ENCODE measurements at places on chromosomes 5 and 9.

DNA sequence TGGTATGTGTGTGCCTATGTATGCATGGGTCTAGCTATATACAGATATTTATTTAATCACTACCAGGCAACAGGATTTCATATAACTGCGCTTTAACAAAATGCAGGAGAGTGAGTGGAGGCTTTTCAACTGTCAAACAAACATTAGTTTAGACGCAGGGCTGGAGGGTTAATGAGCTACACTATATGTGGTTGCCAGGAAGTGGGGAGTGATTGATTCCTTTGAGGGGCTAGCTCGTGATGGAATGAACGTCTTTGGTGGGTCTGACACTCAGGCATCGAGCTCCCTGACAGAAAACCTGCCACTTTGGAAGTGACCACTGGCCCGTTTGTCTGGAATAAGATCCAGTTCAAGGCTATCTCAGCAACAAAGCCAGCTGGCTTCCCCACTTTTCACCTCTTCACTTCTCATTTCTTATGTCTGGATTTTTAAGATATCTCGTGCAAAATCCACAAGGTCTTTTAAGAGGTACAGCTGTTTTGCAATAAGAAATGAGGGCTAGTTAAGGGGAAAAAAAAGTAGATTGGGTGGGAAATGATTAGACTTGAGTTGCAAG lies 78.0 kb downstream of the CFAP77 start:
- no peak for DNase-seq

DNA sequence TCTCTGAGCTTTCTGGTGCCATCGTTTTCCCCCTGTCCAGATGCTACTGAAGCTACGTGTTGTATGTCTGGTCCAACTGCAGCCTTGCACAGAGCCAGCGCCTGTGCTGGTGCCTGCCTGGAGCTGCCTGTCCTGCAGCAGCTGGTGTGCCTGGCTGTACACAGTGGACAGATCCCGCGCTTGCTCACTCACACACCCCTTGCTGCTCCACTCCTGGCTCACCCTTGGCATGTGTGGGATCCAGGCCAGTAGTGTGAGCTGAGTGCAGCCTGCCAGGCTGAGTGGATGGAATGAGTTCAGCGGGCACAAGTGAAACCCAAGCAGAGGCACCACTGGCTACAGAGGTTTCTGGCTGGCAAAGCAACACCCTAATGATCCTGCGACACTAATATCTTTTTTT lies 40.4 kb downstream of the FER start:
- DNase-seq: no peak

DNA sequence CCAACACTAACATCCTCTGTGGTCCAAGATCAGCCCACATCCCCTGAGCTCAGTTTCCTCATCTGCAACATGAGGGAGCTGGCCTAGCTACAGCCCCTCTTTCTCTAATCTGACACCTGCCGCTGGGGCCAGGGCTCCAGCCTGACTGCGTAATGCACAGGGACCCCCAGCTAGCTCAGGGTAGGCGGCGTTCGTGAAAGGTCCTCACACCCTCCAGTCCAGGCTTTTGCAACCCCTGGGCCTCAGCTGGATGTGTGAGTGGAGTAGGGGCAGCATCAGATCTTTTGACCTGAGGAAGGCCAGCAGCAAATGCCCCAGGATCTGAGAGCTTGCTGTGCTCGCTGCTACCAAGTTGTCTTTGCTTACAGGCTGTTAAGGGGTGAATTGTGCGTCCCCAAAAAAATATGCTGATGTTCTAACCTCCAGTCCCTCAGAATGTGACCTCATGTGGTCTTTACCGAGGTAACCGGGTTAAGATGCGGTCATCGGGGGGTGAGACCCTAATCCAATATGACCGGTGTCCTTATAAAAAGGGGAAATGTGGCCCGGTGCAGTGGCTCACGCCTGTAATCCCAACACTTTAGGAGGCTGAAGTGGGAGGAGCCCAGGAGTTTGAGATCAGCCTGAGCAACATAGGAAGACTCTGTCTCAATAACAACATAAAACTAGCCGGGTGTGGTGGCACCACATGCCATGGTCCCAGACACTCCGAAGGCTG lies 47.8 kb downstream of the PLPP7 start:
- DNase-seq: no peak

DNA sequence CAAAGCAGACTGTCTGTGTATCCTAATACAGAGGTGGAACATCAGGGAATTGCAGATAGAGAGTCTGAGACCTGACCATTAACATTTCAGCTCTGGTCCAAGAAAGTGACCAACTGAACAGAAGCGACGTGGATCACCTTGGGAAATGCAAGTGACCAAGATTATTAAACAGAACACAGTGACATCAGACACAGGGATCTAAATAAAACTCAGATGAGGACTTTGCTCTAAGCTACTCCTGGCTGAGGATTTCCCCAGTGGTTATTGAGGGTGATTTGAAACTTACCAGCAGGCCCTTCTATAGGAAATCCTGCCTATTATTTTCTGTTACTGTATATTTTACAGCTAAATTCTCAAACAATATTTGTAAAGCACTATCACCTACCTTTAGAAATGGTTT lies 436.0 kb downstream of the TMEM38B start:
- no peak for DNase-seq

DNA sequence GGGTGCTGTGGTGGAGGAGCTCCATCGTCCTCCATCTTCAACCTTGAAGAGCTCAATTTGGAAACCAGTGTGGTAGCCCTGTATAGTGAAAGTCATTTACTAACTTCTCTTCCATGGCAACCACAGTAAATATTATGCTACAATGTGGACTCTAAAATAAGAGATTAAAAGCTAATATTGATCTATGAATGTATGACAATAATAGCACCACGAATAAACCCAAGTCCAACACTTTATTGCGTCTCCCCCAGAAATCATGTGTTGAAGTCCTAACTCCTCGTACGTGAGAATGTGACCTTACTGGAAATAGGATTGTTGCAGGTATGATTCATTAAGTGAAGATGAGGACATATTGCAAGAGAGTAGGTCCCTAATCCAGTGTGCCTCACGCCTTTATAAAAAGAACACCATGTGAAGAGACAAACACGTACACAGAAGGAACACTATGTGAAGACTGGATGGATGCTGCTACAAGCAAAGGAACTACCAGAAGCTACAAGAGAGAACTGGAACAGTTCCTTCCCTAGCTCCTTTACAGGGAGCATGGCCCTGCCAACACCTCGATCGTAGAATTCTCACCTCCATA lies 276.2 kb downstream of the PDE4D start:
- DNase-seq: no peak

- DNase-seq: no peak
Measured at GRCh38 chr5:130624805-130625204, 540.3 kb downstream of the HINT1 start.
